ENCODE measurements at places on chromosomes 2 and 18.

DNA sequence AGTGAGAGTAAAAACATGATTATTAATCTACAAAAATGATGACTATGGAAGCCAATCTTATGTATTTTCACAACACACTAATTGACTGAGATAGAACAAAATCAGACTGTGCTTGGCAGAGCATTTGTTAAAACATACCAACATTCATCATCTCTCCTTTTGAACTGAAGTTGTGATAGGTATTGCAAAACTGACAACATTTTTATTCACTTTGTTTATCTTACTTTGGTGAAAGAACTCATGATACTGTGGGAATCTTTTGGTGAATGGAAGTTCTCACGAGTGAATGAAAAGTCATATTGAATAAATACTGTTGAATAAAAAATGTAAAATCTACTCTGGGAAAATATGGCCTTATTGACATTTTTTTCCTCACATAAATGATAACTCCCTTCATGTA, 1430.2 kb upstream of the PIK3C3 start:
- no peak for DNase-seq

DNA sequence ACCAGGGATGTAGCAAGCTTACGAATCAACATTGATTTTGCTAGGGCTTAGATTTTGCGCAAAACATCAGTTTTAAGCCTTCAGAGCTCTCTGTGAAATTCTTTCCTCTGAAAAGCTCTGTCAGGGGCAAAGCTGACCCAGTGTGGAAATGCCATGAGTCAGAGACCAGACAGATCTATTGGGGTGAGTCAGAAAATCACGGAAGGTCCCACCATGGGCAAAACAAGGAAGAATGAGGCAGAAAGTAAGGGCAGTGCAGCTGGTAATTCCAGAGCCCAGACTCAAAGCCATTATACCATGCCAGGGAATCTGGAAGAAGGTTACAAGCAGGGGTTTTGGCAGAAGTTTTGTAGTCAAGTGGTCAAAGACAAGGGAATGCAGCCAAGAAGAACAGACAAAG, 256.6 kb upstream of the CTAGE1 start:
- no peak for DNase-seq

DNA sequence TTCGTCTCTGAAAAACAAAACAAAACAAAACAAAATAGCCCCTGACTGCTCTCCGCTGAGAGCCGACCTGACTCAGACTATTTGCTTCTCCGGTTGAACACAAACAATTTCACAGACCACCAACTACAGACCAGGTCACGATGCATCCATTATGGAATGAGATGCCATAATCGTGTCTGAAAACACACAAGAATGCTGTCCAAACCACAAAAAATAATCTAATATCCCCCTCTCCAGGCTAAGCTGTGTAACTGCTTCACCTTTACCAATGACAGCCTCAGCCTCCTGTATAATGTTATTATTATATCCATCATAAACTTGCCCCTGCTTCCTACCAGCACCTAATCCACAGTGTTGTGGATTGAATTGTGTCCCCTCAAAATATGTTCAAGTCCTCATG, 114.7 kb downstream of the DNAH6 start:
- DNase-seq: no peak

GRCh38 chr2:56047136-56047535, 123.6 kb upstream of the EFEMP1 start:
- DNase-seq: no peak

GRCh38 chr2:114545052-114545451, 102.6 kb downstream of the DPP10 start:
- DNase-seq: no peak

DNA sequence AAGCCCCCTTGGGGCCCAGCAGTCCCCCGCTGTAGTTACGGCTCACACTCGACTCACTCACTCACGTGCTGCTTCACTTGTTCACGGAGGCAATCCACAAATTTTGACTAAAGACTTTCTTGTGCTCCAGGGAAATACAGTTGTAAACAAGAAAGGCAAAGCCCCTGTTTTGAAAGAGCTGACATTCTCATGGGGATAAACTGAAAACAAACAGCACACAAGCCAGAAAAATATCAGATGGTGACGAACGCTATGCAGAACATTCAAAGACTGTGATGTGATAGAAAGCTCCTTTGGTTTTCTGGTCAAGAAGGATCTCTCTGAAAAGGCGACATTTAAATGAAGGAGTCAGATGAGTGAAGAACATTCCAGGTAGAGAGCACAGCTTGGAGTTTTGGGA, 385.3 kb upstream of the SMIM21 start:
- no peak for DNase-seq

- no peak for DNase-seq
These were observed 258.5 kb downstream of the ALK start for GRCh38 chr2:29662861-29663260.

DNA sequence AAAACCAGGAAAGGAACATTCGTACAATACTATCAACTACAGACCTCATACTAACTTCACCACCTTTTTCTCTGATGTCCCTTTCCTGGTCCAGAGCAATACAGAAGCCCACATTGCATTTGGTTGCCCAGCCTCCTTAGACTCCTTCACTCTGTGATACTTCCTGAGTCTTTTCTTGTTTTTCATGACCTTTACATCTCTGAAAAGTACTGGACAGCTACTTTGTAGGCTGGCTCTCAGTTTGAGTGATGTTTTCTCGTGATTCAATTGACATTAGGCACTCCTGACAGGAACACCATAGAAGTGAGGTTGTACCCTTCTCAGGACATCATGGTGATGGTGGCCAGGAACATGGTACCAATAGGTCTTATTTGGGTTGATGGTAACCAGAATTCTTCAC, 185.9 kb upstream of the SLC39A10 start:
- no peak for DNase-seq

- no peak for DNase-seq
These were observed 55.1 kb upstream of the EML4 start for GRCh38 chr2:42114091-42114490.

GRCh38 chr18:23487738-23488570, 15.4 kb upstream of the RMC1 start:
- DNase-seq: no peak

- DNase-seq: no peak
These were observed 218.8 kb downstream of the CYP26B1 start for GRCh38 chr2:71928734-71929481.

DNA sequence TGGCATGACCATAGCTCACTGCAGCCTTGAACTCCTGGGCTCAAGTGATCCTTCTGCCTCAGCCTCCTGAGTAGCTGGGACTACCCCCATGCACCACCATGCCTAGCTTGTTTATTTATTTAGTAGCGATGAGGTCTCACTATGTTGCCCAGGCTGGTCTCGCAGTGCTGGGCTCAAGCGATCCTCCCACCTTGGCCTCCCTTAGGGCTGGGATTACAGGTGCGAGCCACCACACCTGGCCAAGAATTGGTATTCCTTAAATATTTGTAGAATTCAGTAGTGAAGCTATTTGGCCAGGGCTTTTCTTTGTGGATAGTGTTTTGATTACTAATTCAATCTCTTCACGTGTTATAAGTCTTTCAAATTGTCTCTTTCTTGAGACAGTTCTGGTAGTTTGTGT, 56.0 kb downstream of the ODC1 start:
- DNase-seq: no peak

GRCh38 chr2:142974288-142975024, 97.0 kb downstream of the KYNU start:
- DNase-seq: no peak

DNA sequence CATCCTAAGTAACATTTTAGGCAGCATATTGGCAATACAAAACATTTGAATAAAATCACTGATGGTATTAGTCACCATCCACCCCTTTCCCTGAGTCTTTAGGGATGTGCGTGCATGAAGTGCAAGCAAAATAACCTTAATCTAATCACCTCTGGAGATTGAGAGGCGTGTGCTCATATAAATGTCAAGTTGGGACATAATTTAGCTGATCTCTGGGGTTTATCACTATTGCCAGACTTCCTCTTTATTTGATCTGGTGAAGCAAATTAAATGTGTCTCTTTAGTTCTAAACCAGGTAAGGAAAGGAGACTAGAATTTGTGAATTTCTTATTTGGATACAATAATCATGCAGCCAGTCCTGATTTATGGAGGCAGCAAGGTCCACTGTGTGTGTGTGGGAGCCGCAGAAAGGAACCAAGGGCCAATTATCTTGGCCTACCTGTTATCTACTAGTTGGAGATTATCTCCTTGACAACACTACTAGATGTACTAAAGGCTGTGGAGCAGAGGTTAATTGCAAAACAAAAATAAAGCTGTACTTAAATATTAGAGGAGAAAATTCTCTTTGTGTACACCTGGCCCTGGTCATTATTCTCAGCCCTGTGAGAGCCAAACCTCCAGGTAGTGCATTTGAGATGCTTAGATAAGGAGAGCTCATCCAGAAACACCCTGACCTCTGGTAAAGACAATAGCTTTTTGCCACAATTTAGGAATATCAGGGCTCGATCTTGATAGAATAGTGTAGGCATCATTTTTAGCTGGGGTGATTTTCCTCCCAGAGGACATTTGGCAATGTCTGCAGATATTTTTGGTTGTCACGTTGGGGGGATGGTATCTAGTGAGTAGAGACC, 78.2 kb downstream of the HRH4 start:
- DNase-seq: no peak

DNA sequence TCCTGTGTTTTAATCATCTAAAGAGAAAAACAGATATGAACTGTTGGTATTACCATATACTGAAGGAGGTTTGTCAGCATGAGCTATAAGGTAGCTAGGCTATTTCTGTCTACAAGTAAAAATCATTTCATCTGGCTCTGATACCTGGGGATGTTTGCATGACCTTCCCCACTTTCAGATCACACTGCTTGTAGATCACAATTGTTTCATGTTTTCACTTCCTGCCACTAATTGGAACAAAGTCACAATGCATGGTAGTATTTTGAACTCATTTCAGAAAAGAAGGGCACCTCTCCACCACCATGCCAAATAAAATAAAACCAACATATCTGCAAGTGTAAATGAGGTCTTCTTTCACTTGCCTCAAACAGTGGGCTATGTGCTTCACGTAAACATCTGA, 37.8 kb downstream of the NYAP2 start:
- DNase-seq: no peak

DNA sequence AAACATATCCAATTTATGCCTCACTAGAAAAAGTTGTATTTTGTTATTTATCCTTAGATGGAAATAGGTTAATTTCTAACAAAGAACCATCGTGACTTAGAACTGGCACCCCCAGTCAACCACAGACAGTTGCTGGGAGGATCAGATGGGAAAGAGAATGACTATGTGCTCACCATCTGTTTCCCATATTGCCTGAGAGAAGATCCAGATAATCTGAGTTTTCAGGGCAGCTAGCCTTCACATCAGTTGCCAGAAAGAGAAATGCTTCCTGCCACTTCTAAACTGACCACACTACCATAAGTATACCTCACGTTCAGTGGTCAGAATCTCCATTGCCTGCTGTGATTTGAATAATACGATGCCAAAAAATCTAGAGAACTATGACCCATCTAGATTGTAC, 28.4 kb upstream of the NEB start:
- DNase-seq: no peak

GRCh38 chr2:143482316-143482715, 353.1 kb downstream of the ARHGAP15 start:
- DNase-seq: no peak

DNA sequence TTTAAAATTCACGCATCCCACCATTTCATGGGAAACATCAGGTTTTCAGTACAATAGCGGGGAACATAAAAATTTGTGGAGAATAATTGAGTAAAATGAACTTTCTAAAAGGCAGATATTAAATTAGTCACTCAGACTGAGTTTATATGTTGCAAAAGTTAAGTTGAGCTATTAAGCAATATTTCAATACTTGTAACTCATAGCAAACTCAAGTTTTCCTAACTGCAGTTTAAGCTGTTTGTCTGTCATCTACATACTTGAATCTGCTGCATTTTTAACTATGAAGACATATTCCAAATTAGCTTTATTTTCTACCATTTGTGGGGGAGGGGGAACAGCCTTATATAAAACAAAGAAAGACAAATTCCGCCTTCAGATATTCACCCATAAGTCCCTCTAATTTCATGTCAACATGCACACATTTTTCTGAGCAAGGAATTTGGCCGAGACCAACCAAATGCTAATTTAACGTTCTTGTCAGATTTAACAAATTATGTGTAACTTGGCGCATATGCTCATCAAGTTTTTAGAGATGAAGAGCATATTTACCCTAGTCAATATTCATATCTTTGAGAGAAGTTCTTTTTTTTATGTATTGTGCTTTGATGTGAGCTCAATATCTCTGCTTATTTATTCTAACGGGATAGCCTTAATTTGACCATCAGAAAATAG, 462.9 kb downstream of the TXNL1 start:
- DNase-seq: no peak

DNA sequence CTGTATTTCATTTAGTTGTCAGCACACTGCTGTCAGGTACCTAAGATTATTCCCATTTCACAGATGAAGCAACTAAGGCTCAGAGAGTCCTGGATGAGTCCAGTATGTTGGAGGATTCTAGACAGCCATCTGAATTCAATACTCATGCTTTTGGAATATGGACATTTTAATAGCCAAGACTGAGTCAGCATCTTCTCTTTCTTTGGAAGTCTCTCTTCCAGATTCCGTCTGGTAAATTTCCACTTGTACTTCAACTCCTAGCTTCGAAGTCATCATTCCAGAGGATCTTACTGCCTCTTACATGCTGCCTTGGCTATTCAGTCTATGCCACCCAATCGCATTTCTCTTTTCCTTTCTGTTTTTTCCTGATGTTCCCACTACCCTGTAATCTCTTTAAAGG, 40.6 kb downstream of the INSIG2 start:
- no peak for DNase-seq

- DNase-seq: no peak
These were observed 12.6 kb downstream of the NEU2 start for GRCh38 chr2:233044974-233045605.

- no peak for DNase-seq
These were observed 734.8 kb upstream of the NXPH2 start for GRCh38 chr2:139514951-139515350.

DNA sequence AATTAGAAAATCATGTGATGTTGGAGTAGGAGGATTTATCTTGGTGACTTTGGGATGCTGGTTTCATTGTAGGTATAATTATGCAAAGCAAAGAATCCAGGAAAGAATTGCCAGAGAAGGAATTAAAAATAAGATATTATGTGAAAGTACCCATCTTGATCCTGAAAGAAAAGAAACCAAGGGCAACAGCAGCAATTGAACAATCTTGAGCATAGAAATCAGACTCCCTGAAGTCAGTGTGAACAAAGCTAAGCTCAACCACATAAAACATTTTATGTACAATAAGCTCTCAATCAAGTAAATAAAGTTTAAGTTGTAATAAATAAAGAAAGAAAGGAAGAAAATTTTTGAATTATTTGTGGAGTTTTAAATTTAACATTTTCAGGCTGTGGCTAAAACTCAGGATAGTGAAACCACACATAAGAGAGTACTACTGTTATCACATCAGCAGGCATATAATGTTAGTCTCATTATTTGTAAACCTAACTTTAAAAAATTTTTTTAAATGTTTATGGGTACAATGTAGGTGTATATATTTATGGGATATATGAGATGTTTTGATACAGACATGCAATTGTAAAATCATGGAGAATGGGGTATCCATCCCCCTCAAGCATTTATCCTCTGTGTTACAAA, 32.8 kb upstream of the GPR55 start:
- DNase-seq: no peak
